Hippocampal formation (tissue), 2 donors: ENCODE measurements at places on chromosomes 12 and 14.

DNA sequence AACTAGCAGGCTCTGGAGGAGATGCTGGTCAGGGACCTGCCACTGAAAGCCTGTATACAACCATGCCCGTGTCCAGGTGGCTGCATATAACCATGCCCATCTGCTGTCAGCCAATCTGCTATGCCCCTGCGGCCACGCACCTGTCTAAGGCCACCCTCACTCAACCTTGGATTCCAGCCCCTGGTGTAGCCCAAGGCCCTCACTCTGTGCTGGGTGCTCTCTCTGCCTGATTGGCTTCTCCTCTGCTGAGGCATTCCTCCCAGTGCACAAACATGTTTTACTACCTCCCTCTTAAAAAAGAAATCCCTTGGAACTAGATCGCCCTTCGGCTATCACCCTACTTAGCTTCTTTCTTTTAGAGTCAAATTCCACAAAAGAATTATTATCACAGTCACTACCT lies 45.5 kb downstream of the ZFP36L1 start:
- DNase-seq: no peak

DNA sequence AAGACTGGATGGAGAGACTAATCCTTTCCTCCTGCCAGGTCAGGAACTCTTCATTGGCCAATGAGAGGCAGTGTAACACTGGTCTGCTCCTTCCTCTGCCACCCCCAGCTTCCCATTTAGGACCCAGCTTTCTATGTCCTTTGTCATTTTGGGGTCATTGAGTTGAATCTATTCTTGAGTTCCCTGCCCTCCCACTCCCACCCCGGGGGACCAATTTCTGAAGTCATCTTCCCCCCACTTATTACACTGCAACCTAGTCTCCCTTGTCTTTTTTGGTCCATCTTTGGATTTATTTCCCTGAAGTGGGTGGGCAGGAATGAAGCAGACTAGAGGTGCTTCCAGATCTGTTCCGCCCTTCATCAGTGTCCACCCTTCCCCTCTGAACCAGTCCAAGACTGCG lies 7.6 kb upstream of the ITGA5 start:
- DNase-seq: no peak

DNA sequence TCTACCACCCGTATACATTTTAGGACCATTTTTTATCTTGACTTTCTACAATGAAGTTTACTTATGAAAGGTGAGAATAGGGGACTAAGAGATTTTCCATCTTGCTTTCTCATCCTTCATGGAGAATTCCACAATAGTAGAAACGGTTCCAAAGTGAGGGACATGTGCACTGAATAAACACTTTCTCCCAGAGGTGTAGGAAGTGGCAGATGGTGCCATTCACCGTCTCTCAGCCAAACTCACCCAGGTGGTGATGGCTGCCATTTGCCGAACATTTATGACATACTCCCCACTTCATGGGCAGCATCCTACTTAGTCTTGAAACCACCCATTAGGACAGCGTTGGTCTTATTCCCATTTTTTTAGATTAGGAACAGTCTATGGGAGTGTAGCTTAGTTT lies 540.5 kb downstream of the DIO2 start:
- no peak for DNase-seq

- DNase-seq: no peak
Measured at GRCh38 chr14:91159906-91160305, 46.0 kb downstream of the DGLUCY start.

- peak; percentile 24 for DNase-seq
Measured at GRCh38 chr14:65054471-65055085, 47.7 kb downstream of the MAX start.

GRCh38 chr12:49404956-49405355 lies 37.7 kb downstream of the SPATS2 start:
- no peak for DNase-seq

DNA sequence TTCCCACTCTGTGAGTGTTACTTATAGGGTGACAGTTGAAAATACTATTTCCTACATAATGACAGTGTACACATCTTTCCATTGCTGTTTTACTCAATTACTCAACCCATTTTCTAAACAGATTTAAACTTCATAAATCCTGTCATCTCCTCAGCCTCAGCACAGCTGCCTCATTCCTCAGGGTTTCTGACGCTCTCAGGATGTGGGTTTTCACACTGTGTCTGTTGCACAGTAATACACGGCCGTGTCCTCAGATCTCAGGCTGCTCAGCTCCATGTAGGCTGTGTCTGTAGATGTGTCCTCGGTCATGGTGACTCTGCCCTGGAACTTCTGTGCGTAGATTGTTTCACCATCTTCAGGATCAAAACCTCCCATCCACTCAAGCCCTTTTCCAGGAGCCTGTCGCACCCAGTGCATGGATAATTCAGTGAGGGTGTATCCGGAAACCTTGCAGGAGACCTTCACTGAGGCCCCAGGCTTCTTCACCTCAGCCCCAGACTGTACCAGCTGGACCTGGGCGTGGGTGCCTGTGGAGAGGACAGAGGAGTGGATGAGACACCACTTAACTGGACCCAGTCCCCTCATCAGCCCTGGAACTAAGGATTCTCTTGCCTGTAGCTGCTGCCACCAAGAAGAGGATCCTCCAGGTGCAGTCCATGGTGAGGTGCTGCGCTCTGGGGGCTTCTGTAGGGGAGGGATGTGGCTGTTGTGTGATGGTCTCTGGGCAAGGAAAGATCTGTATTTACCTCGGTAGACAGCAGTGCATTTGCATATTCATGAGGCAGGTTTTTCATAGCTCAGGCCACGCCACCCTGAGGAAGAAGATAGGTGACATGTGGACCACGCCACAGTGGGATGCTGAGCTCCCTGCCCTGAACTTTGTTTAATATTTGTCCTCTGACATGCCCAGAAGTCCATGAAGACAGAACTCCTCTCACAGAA lies 750.2 kb downstream of the TMEM121 start:
- DNase-seq: no peak

DNA sequence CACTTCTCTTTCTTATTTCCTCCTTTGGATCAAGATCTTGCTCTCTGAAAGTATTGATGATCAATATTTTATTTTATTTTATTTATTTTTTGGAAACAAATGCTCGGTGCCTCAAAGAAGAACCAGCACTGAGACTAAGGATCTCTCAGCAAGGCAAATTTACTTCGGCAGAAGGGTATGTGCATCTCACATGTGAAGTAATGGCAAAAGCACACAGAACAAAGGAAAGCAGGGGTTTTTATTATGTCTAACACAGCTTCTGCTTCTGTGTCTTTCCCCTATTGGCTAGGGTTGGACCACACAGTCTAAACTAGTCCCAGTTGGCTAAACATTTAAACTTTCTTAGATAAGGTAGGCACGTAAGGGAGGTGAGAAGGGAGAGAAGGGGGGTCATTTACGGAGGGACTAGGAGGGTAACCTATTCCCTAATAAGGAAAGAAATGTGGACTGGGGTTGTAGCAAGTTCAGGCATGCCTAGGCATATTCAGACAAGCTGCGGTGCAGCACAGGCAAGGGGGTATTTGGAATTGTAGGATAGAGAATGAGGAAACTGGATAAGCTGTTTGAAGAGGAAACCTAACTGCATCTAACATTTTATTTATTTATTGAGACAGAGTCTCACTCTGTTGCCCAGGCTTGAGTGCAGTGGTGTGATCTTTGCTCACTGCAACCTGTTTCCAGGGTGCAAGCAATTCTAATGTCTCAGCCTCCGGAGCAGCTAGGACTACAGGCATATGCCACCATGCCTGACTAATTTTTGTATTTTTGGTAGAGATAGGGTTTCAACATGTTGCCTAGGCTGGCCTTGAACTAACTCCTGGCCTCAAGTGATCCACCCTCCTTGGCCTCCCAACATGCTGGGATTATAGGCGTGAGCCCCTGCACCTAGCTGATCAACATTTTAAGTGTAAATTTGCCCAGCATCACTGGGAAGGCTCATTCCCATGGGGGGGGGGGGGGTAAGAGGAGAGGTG lies 90.0 kb upstream of the EIF5 start:
- no peak for DNase-seq

DNA sequence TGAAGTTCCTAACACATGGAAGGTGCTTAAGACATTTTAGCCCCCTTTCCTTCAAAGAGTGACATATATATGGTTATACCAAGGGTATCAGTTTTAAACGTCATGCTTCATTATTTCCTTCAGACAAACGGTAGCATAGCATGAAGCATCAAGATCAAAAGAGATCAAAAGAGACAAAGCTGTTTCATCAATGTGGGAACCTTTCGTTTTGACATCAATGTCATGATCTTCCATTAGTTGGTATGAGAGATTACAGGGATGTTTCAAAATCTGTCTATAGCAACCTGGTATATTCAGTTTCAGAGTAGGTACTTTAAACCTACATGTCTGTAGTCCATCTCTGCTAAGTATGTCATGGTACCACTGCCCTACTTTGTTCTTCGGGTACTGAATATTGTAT lies 28.3 kb downstream of the PUS7L start:
- DNase-seq: no peak

- DNase-seq: peak; percentile 59
Measured at GRCh38 chr14:49497725-49498348, 88.3 kb downstream of the RPS29 start.

- DNase-seq: no peak
Measured at GRCh38 chr14:75333606-75334548, 55.2 kb downstream of the FOS start.

- no peak for DNase-seq
Measured at GRCh38 chr12:54134850-54135249, 53.9 kb downstream of the SMUG1 start.

- no peak for DNase-seq
Measured at GRCh38 chr14:76056128-76056527, 70.6 kb downstream of the IFT43 start.

GRCh38 chr12:76545486-76545885 lies 14.1 kb downstream of the OSBPL8 start:
- no peak for DNase-seq

- peak; percentile 30 for DNase-seq
Measured at GRCh38 chr14:76977793-76978720, 50.5 kb downstream of the IRF2BPL start.

DNA sequence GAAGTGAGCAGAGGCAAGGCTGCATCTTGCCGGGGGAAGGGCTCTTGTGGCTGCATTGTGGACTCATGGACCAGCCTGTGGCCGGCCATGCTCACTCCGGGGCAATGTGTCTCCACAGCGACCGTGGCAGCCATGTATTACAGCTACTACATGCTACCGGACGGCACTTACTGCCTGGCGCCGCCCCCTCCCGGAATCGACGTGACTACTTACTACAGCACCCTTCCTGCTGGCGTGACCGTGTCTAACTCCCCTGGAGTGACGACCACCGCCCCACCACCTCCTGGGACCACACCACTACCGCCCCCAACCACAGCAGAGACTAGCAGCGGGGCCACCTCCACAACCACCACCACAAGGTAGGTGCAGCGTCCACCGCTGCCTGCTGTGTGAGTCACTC lies 42.1 kb downstream of the SFSWAP start:
- DNase-seq: no peak

DNA sequence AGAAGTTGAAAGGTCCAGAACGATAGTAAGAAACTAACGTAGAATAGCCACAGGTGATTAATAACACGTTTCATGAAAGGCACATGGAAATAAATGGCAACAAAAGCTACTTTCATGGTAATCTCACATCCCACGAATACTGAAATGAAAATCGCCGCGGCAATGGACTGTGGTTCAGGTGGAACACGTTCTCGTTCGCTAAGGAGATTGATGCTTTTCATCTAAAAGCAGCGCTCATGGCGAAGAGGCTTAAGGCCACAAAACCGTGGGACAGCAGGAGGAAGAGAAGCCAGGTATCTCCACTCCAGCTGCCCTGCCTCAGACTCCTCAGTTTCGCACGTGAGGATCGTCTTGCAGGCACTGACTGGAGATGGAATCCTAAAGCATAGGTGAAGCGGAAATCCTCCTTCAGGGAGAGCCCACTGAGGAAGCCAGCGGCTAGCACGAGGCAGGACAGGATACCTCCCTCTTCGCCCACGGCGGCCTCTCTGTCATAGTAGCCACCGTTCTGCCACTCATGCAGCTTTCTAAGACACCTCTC lies 696 bp upstream of the GPHN start:
- DNase-seq: peak; percentile 29

GRCh38 chr12:23569356-23569755 lies 380.1 kb downstream of the SOX5 start:
- no peak for DNase-seq

- DNase-seq: no peak
Measured at GRCh38 chr12:102948941-102949352, 8.5 kb upstream of the ASCL1 start.

DNA sequence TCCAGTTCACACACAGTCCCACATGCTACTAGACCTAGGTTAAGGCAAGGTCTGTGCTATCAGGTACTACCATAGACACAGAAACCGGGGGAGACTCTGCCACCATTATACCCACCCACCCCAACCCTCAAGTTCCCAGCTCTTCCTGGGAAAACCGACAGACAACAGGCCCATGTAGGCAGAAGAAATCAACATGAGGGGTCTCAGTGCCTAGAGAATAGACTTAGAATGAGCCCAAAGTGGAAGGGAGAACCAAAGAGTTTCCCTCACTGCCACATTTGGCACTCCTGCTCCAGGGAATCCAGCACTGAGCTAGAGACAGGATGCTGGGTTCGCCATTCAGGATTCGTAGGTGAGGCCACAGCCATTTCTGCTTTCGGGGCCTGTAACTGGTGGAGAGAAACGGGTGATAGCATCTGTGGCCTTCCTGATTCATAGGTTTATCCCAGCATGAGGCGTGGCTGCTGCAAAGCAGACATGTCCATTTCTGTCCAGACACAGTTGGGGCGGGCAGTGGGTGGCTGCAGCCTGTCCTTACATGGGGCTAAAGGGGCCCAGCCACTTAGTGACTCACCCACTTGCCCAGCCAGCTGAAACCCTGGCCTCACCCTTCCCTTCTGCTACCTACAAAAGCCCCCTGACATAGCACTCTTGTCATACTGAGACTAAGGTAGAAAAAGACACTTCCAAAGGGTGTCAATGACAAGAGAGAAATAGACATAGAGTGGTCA lies 69.4 kb downstream of the IRF2BPL start:
- DNase-seq: no peak
